Neuronal stem cell (in vitro differentiated cells): ENCODE measurements at places on chromosomes 5 and 9.

- DNase-seq, result no peak
These were observed 35.8 kb downstream of the C7 start for GRCh38 chr5:40945111-40945510.

DNA sequence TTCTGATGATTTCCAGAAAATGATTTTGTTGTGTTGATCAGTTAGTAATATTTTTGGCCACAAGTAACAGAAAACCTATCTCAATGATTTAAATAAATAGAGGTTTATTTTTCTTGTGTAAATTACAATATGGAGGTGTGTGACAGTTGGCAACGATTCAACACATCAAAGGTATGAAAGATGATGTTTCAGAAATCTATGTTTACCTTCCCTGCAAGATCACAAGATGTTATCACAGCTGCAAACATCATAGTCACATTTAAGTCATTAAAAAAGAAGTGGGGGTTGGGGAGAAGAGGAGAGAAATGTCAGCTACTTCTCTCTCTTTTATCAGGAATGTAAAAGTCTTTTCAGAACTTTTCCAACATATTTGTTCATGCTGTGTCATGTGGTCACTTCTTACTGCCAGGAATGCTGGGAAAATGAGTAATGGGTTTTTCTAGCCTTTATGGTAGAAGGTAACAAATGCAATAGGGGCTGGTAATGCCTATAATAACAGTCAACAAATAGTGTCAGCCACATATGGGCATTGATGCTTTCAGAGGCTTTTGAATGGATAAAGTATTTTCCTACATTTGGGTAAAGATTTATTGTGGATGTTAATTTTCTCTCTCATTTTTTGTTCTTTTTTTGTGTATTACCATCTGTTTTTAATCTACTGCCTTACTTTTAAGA lies 742.7 kb downstream of the TLE1 start:
- no peak for DNase-seq

- no peak for DNase-seq
These were observed 166.0 kb downstream of the HMHB1 start for GRCh38 chr5:143977891-143978461.

DNA sequence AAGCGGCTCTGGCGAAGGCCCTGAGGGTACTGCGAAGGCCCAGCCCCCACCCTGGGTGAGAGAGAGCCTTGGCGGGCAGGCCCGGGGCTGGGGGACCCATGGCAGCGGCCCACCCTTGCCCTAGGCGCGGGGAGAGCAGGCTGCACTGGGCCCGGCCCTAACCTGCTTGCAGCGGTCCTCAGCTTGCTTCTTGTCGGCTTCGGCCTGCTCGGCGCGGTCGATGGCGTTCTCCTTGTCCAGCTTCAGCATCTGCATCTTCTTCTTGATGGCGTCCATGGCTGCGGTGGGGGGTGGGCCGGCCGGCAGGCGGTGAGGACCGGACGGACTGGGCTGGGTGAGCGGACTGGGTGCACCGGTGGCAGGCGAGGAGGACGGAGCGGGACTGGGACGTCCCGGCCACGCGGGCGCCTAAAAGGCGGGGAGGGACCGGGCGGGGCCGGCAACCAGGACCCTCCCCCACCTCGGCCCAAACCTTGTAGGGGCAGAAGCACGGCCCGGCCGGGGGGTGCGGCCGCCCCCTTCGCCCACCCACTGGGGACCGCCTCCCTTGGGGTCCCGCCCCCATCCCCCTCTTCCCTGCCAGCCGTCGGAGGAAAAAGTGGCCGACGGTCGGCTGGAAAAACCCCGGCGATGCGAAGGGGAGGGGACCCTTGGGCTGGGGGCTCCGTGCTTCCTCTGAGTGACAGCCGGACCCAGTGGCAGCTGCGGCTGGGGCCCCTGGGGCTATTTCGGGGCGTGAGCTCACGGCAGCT lies at the start of gene TPM2:
TSS of gene TPM2 (minus strand) at position 384 of the 752 bp plus-strand sequence. CDS start at position 276, 108 bp downstream.
- peak; percentile 58 for DNase-seq

DNA sequence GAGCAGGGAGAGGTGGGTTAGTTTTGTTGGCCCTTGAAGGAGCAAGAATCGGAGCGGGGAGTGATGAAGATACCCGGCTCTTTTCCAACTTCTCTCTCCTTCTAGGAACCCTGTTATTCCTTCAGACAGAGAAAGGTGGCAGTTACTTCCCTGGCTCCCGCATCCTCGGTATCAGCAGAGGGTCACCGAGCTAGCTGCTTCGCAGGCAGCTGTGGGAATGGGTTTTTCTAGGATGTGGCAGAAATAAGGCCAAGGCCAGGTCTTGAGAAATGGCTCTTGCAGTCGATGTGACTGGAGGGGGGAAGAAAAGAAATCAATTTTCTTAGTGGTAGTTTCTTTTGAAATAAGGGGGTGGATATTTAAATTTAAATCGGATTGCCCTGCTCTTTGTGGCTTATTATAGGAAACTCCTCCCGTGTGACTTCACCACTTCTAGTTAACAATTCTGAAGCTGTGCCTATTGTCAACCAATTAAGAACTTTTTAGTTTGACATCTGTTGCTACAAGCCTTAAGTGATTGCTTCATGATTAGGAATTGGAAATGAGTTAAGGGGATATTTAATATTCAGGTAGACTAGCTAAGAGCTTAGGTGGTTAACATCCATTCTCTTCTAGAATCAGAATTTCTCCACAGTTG lies 1.4 kb downstream of the SAP30L start:
- DNase-seq, result no peak

DNA sequence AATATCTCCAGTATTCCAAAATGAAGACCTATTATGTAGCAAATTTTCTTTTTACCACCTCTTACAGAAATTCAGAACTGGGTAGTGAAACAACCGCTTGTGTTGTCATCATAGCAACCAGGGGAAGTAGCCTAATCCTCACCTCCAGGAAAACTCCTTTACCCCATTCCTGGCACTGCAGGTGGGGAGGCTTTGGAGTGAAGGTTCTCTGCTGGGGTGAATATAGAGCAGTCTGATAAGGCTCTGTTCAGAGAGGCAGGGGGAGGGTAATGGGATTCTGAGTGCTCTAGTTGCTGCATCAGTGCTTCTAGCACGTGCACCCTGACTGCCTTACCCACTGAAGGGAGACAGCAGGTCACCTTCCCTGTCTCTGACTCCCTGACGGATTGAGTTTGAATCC lies 116.2 kb downstream of the MAN2A1 start:
- DNase-seq, result peak; percentile 3

GRCh38 chr9:123861756-123862120 lies 68.2 kb downstream of the DENND1A start:
- DNase-seq, result no peak

DNA sequence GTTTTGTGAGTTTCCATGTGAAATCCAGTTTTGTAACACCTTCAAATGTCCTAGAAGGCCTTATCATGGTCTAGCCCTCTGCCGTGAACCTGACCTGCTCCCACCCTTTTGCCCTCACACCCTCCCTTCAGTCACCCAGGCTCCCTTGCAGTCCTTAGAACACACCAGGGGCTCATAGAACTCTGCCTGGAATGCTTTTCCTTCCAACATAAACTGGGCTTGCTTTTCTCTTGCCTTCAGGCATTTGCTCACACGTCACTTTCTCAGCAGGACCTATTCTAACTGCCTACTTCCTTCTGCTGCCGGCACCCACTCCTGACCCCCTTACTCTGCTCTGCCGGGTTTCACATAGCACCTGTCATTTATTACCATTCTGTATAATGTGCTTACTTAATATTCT lies 111.9 kb downstream of the PDE8B start:
- no peak for DNase-seq

GRCh38 chr5:83641946-83642345 lies 78.7 kb downstream of the HAPLN1 start:
- no peak for DNase-seq
